ENCODE measurements at places on chromosomes 13 and 19.
A peak's percentile ranks its signal among the peaks of the same experiment; 100 is the strongest.

DNA sequence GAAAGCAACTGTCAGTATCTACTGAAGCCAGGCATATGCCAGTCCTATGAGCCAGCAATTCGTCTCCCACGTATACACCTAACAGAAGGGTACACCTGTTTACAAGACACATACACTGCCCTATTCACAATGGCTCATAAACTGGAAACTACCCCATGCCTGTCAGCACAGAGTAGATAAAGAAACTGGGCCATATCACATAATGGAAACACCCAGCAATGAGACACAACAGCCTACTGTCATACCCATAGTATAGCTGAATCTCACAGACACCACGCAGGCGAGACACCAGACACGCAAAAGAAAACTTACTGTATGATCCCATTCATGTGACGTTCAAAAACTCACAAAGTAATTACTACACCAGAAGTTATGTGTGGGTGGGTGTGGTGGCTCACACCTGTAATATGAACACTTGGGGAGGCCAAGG is 15.7 kb downstream of the NOSIP start:
- no peak for DNase-seq

DNA sequence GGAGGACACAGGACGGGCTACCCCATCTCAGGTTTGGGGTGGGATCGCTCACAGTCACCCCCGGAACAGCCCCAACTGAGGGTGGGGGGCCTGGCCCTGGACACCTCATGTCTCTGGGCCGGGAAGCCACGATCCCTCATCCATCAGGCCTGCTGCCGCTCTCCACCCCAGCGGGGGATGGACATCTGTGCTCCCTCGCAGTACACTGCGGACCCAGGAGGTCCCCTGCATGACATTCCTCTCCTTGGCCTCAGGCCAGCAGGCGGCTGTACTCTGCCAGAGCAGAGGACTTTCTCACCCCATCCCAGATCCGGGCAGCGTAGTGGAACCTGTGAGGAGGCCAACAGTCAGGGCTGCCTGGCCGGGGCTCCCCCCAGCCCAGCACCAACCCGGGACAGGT is 15.5 kb downstream of the IRGC start:
- no peak for DNase-seq

- DNase-seq: no peak
Measured at GRCh38 chr13:58999851-59000250, 1163.9 kb downstream of the DIAPH3 start.

- no peak for DNase-seq
Measured at GRCh38 chr19:17205237-17206140, 9.7 kb upstream of the USE1 start.

GRCh38 chr13:106354961-106355360 is 180.5 kb downstream of the EFNB2 start:
- DNase-seq: no peak

- DNase-seq: no peak
Measured at GRCh38 chr13:43441464-43441863, 345.3 kb downstream of the ENOX1 start.

GRCh38 chr13:106464076-106464475 is 71.4 kb downstream of the EFNB2 start:
- DNase-seq: no peak

GRCh38 chr19:32405431-32406160 is at the start of gene DPY19L3:
Gene DPY19L3 (plus strand): TSS chr19:32405770. CDS start chr19:32408254, 2,484 bp downstream.
- peak; percentile 73 for DNase-seq

DNA sequence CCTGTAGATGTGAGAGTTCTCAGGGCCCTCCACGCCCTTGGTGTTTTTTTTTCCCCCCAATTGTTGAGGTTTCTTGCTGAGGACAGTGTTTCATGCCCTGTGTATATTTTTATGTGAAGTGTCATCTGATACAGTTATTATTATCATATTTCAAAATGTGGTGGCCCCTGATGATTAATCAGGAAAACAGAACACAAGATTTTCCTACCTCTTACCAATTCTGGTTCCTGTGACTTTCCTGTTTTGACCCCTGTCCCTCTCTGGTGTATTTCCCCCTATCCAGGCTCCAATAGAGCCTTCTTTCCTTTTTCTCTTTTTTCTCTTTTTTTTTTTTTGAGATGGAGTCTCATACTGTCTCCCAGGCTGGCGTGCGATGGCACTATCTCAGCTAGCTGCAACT is 642 bp downstream of the PSG8 start:
- no peak for DNase-seq

DNA sequence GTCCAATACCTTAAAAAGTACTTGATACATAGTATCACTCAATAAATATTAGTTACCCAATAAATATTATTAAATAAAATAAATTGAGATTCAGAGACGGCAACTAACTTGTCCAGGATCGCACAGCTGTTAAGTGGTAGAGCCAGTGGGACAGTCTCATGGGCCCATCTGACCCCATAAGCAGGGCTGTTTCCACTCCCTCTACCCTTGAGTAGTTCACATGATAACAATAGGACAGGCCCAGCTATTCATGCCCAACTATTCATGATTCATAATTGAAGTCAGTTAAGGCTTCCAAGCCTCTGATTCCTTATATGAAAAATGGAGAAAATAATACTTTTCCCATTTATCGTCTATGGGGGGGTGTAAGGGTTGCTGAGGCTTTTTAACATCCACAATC is 78.2 kb downstream of the C13orf42 start:
- no peak for DNase-seq

- DNase-seq: no peak
Measured at GRCh38 chr19:29442094-29442493, 83.7 kb upstream of the VSTM2B start.

DNA sequence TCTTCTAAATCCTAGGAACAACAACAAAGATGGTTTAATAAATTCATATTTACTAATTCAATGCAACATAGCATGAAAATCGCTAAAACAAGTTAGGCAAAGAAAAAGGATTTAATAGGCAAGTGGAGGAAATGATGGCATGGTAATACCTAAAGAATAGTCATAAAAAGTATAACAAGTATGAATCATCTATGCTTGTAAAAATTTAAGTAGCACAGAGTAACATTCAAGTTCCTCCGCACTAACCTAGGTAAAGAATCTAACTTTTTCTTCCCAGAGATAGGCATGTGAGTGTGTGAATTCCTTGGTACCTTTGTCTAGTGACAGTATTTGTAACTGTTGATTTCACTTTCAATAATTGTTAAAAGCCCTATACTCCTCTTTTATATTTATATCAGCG is 42.6 kb downstream of the RCBTB2 start:
- no peak for DNase-seq

GRCh38 chr13:40476175-40476958 is 190.1 kb downstream of the FOXO1 start:
- no peak for DNase-seq

- no peak for DNase-seq
Measured at GRCh38 chr13:23381866-23382265, 51.6 kb downstream of the SACS start.

GRCh38 chr13:23656637-23657371 is 86.6 kb downstream of the TNFRSF19 start:
- DNase-seq: no peak

DNA sequence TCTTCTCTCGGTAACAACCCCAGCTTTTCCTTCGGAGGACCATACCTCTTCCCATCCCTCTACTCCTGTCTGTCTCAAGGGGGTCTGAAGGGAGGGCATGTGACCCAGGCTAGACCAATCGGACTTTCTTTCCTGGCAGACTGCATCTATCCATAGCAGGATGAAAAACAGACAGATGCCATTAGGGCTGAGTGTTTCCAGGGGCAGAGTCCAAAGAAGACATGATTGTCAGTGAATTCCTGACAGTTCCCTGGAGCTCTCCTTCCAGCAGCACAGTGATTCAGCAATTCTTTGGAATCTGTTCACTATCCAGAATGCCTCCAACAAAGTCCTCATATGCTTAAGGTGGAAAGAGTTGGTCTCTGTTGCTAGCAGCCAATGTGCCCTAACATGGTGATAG is 189.8 kb downstream of the KCTD12 start:
- no peak for DNase-seq
